ENCODE measurements at places on chromosomes 11 and 22.

- no peak for DNase-seq
These were observed 682 bp downstream of the LARGE1 start for GRCh38 chr22:33919391-33920196.

GRCh38 chr22:43783777-43784176 is 28.3 kb downstream of the EFCAB6 start:
- DNase-seq: no peak

DNA sequence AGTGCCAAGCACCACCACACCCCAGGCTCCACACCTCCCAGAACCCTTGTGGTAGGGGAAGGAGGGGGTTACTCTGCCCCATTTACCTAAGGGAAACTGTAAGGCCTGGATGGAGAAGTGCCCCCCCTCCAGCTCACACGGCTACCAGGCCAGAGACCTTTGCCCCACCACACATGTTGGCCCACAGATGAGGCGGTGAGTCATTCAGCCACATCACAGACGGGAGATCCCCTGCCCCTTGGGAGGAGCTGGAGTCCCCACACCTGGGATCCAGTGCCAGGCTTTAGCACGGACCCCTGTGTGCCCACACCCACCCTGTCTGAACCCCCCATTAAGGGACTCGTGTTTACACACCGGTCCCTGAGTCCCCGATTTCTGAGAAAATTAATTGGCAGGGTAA is 24.9 kb downstream of the CDKN1C start:
- DNase-seq: no peak

DNA sequence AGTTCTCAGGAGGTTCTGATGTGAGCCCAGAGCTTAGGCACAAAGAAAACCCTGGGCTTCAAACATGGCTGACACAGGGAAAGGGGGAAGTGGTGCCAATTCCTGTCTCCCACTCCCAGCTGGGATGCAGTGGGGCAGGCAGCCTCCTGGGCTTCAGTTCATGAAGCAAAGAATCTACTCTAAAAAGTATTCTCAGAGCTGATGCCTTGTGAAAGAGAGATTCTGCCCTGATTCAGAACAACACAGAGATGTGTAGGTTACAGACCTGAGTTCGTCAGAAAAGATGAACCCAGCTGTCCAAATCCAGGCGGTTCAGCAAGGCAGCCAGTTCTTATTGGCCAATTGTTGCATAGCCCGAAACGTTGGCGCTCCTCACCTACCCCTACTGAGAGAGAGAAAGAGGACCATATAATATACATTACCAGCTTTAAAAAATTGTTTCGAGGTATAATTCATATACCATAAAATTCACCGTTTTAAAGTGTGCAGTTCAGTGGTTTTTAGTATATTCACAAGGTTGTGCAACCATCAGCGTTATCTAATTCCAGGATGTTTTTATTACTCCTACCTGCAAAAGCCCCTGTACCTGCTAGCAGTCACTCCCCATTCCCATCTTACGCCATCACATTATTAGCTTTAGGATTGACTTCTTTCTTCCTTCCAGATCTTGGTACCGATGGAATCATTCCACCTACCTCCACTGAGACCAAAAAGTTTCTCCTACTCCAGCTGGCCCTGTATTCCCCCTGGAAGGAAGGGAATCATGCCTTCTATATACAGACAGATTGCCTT is 7.2 kb upstream of the TLCD5 start:
- no peak for DNase-seq

GRCh38 chr11:36292311-36292722 is 3.1 kb upstream of the COMMD9 start:
- DNase-seq: no peak

DNA sequence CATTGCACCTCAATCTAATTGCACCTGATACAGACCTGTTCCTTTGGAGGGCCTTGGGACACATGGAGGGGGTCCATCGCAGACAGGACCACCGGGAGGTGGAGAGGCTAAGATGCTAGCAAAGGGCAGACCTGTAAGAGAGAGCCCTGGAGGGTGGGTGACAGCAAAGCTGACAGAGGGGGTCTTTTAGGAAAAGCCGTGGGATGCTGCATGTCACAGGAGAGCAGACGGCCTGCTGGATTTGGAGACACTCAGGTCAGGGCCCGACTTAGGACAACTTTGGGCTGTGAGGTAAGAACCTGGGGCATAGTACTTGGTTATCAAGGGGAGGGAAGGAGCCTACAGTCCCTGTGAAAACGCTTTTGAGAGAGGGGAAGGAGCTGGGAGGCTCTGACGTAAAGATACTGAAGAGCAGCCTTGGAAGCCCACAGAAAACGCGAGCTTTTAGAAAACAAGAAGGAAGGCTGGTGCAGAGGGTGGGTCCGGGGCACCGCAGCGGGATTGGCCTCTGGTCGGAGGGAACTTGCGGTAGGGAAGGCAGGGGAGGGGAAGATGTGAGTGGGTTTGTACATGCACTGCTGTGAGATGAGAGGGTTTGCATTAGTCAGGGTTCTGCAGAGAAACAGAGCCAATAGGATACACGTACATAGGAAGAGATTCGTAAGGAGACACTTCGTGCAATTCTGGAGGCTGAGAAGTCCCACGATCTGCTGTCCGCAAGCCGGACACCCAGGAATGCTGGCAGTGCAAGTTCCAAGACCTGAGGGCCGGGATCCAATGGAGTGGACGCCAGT is 868.5 kb downstream of the TBC1D22A start:
- DNase-seq: no peak

DNA sequence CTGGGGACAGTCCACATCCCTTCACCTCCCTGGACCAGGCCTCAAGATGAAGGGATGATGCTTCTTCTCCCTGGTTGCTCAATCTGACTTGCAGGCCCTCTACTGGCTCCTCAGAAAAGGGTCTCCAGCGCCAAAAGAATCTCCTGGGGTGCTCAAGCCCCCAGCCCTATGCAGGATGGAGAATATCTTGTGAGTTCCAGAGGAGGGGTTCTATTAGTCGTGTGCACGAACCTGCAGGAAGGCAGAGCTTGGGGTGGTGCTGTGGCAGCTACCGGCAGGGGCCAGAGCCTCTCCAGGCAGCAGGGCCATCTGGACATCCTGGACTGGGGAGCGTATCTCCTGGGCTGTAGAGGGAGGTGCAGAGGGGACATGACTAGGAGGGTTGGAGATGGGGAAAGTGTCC is 1339.5 kb downstream of the BRD1 start:
- DNase-seq: no peak

DNA sequence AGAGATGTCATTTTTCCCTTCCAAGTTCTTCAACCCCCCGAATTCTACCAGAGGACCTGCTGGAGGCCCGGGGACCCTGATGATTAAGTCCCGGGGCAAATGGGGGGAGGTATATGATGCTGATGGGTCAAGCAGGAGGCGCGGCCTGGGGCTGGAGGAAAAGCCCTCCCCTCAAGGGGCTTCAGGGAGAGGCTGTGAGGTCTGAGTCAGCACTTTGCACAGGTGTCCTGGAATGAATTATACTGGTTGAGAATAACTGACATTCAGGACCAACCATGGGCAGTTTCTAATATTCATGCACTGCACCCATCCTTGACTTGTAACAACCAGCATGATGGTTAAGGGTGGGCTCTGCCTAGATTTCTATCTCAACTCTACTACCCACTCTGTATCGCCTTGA is 146.8 kb upstream of the SYT13 start:
- no peak for DNase-seq

GRCh38 chr22:31447337-31447736 is 42.3 kb downstream of the EIF4ENIF1 start:
- no peak for DNase-seq

GRCh38 chr11:132402071-132402684 is 1031.8 kb downstream of the NTM start:
- peak; percentile 59 for DNase-seq

DNA sequence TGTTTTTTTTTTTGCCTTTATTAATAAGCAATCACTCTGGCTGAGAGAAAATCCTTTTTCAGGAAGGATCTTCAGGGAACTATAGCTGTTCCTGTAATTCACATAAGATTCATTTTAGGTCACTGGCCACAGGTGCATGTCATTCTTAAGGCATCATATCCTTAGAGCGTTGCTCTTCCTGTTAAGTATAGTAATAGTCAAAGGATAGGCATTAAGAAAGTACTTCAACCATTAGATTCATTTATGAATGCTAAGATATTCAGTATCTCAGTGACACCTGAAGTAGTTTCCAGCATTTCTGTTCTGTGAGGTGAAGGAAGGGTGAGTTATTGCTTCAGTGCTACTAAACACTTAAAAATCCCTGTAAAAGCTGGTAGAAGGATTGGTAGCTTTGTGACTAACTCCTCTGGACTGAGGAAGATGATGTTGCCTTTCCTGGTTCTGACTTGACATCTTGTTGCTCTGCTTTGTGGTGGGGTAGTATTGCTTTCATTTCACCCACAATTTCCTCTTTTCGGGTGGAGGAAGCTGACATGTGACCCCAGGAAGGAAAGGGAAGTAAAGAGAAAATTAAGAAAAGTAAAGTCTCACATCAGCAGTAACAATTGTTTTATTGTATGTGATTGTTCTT is 34.7 kb downstream of the RNF169 start:
- DNase-seq: no peak

GRCh38 chr11:107385361-107385981 is 72.2 kb downstream of the CWF19L2 start:
- DNase-seq: no peak

- no peak for DNase-seq
These were observed 8.8 kb upstream of the MB start for GRCh38 chr22:35625763-35626432.

DNA sequence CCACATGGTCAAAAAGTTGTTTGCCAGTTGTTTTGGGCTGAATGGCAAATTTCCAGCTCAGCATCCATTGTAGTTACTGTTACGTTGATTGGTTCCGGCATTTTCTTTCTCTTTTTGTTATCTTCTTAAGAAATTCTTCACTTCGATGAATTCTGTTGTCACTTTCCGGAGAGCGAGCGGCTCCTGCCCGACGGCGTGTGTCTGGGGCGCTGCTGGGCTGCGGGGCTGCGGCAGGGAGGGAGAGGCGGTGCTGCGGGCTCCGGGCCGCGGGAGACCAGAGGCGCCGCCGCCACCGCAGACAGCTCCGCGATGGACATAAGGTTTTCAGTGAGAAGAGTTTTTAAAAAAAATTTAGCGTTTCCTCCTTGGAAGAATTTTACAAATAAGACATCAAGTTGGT is 117.4 kb downstream of the RRM1 start:
- no peak for DNase-seq

- DNase-seq: no peak
These were observed 10.7 kb downstream of the FAM111B start for GRCh38 chr11:59117774-59118173.

- no peak for DNase-seq
These were observed 134.3 kb downstream of the SNX19 start for GRCh38 chr11:130781931-130782330.

- DNase-seq: no peak
These were observed 2.4 kb upstream of the ALDH3B1 start for GRCh38 chr11:68007498-68008380.

- DNase-seq: no peak
These were observed 88.4 kb downstream of the UBASH3B start for GRCh38 chr11:122743949-122744348.

DNA sequence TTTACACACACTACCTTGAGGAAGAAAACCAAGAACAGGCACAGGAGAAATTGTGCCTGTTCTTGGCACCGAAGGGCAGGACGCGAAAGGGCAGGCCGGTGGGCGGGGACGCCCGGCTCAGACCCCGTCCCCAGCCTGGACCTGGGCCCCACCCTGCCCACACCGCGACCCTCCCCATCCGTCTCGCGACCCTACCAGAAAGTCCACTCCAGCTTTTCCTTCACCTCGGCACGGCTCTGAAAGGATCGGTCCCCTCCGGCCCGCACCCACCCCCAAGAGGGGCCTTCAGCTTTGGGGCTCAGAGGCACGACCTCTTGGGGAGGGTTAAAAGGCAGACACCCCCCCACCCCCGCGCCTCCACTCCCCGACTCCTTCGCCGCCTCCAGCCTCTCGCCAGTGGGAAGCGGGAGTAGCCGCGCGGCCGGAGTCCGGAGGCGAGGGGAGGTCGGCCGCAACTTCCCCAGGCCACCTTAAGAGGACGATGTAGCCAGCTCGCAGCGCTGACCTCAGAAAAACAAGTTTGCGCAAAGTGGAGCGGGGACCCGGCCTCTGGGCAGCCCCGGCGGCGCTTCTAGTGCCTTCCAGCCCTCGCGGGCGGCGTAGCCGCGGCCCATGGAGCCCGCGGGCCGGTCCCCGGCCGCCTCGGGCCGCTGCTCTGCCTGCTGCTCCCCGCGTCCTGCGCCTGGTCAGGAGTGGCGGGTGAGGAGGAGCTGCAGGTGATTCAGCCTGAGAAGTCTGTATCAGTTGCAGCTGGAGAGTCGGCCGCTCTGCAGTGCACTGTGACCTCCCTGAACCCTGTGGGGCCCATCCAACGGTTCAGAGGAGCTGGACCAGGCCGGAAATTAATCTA is 4.4 kb downstream of the SEC14L6 start:
- DNase-seq: no peak
